ENCODE measurements at places on chromosomes 1 and 21. TPM values are rescaled to one million over a fixed set of nuclear protein-coding genes. Genes with fewer than 3 reads are reported as not detected.
A peak's percentile ranks its signal among the peaks of the same experiment; 100 is the strongest.

- H3K4me1 ChIP-seq: no peaks in the 10 kb centered on the region
- peaks cover 45% of the 10 kb centered on the region for H3K27me3 ChIP-seq
- H3K4me3 ChIP-seq: no peak overlapping the region
Observed at GRCh38 chr1:206969090-206969489, 1.2 kb downstream of the FCAMR start.

GRCh38 chr21:34158866-34159835 lies 85.8 kb downstream of the MRPS6 start:
- no peak overlapping the region for H3K27ac ChIP-seq
- no peak for DNase-seq
- H3K4me3 ChIP-seq: no peak overlapping the region
- H3K27me3 ChIP-seq: no peaks in the 10 kb centered on the region

GRCh38 chr1:232766904-232767303 lies 38.3 kb upstream of the MAP10 start:
- no peaks in the 10 kb centered on the region for H3K36me3 ChIP-seq
- no peaks in the 10 kb centered on the region for H3K27me3 ChIP-seq
- no peak overlapping the region for H3K27ac ChIP-seq
- H3K4me1 ChIP-seq: no peaks in the 10 kb centered on the region

DNA sequence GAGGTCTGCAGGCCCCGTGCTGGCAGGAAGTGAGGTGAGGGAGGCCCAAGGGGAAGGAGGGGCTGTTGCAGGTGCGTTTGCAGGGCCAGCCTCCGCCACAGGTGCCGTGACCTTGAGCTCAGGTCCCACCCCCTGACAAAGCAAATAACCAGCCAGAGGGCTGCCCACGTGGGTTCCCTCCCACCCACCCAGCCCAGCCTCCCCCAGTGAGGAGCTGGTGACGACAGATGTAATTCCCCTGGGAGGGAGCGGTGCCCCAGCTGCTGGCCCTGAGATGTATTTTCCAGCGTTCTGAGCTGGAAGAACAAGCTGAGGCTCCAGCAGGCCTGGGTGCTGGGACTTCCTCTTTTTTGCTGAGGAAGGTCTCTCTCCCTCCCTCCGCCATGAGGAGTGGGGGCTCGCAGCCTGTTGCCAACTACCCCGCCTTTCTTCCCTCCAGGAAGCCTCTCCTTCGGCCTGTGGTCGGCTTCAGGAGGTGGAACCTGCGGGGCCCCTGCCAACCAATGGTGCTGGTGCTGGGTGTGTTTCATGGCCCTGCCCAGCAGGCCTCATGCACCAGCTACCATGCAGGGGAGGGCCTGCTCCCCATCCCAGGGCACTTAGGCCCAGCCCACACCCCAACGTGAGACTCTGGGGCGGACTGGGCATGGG lies 153.2 kb downstream of the PRDM16 start:
- no peaks in the 10 kb centered on the region for H3K36me3 ChIP-seq
- H3K27ac ChIP-seq: no peak overlapping the region
- no peak for DNase-seq
- H3K27me3 ChIP-seq: peaks cover 93% of the 10 kb centered on the region

DNA sequence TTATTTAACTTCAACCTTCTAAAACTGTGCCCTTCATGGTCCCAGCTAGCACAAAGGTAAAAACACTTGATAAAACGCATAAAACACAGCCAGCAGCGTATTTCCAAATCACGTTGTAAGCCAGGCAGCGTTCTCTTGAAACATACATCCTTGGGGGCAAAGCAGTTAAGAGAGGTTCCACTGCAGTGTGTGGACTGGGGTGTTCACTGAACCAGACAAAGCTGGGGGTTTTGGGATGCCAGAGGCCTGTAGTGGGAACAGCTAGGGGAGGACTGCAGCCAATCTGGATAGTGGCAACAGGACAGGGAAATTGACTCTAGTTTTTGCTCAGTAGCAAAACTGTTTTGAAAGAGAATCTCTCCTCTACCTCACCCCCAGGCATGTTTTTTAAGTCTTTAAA lies 21.5 kb upstream of the ATP5PO start:
- H3K27me3 ChIP-seq: no peaks in the 10 kb centered on the region
- no peak overlapping the region for H3K4me3 ChIP-seq
- H3K36me3 ChIP-seq: no peaks in the 10 kb centered on the region
- peaks cover 3% of the 10 kb centered on the region for H3K4me1 ChIP-seq
- no peak overlapping the region for H3K27ac ChIP-seq

- no peaks in the 10 kb centered on the region for H3K36me3 ChIP-seq
- DNase-seq: no peak
- no peaks in the 10 kb centered on the region for H3K27me3 ChIP-seq
- no peak overlapping the region for H3K4me3 ChIP-seq
- no peak overlapping the region for H3K27ac ChIP-seq
Observed at GRCh38 chr1:187844313-187844712, 1015.6 kb downstream of the PLA2G4A start.

DNA sequence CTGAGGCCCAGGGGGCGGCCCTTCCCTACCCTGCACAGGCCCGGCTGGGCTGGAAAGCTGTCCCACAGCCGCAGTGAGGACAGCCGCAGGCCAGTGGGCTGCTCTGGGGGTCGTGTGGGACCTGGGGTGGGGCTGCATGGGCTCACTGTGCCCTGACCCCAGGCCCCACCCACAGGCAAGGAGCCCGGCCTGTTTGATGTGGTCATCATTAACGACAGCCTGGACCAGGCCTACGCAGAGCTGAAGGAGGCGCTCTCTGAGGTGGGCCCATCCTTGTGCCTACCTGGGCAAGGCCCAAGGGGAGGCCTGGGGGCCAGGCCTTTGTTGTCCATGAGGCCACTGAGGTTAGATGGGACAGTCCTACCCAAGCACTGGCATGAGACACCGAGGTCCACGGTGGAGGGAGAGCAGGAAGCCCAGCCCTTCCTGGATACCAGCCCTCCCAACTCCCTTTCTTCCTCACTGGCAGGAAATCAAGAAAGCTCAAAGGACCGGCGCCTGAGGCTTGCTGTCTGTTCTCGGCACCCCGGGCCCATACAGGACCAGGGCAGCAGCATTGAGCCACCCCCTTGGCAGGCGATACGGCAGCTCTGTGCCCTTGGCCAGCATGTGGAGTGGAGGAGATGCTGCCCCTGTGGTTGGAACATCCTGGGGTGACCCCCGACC lies 1.4 kb upstream of the GJC2 start:
- no peaks in the 10 kb centered on the region for H3K27me3 ChIP-seq
- H3K27ac ChIP-seq: no peak overlapping the region
- no peak for DNase-seq
- no peaks in the 10 kb centered on the region for H3K36me3 ChIP-seq
- H3K4me1 ChIP-seq: peaks cover 2% of the 10 kb centered on the region

DNA sequence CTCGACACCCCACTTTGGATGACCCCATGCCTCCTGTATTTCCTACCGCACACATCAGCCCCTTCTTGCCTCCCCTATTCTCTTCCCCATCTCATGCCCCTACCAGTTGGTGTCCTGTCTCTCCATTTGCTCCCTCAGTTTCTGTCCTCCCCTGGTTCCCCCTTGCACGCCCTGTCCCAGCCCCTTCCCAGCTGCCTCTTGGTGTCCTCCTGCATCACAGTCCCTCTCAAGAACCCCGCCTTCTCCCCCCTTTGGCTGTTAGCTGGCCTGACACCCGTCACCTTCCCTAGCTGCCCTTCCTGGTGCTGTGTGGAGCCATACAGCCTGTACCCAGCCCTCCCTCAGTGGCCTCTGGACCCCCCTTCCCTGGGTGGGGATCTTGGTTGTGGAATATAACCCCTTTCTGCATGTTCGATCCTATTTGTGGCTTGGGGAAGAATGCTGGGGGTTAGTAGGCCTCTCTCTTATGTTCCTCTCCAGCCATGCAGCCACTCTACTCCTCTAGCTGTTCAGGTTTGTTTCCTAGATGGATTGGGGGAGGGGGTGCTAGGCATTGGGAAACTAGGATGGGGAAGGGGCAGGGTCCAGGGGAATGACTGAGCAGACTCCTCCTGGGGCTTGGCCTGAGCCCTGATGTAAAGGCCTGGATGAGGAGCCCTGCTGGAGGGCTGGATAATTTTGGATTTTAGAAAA lies 41.4 kb upstream of the NFASC start:
- H3K4me3 ChIP-seq: no peak overlapping the region
- H3K4me1 ChIP-seq: no peaks in the 10 kb centered on the region
- H3K27me3 ChIP-seq: peaks cover 83% of the 10 kb centered on the region

GRCh38 chr1:61289232-61290098 lies 207.1 kb downstream of the NFIA start:
- no peak overlapping the region for H3K4me3 ChIP-seq
- H3K36me3 ChIP-seq: no peaks in the 10 kb centered on the region
- H3K27me3 ChIP-seq: no peaks in the 10 kb centered on the region
- DNase-seq: no peak

- no peaks in the 10 kb centered on the region for H3K27me3 ChIP-seq
- no peaks in the 10 kb centered on the region for H3K36me3 ChIP-seq
- no peaks in the 10 kb centered on the region for H3K4me1 ChIP-seq
- DNase-seq: no peak
- no peak overlapping the region for H3K4me3 ChIP-seq
Observed at GRCh38 chr1:175884369-175884768, 141.0 kb upstream of the TNR start.

- H3K27ac ChIP-seq: no peak overlapping the region
- H3K4me3 ChIP-seq: no peak overlapping the region
- no peaks in the 10 kb centered on the region for H3K36me3 ChIP-seq
- no peaks in the 10 kb centered on the region for H3K27me3 ChIP-seq
- peak; percentile 69 for DNase-seq
Observed at GRCh38 chr1:226634166-226634588, 85.6 kb downstream of the STUM start.

GRCh38 chr1:181911715-181912114 lies 149.8 kb downstream of the ZNF648 start:
- no peak for DNase-seq
- no peak overlapping the region for H3K27ac ChIP-seq
- H3K36me3 ChIP-seq: no peaks in the 10 kb centered on the region
- no peaks in the 10 kb centered on the region for H3K4me1 ChIP-seq
- no peaks in the 10 kb centered on the region for H3K27me3 ChIP-seq

- no peaks in the 10 kb centered on the region for H3K27me3 ChIP-seq
- H3K36me3 ChIP-seq: peaks cover 47% of the 10 kb centered on the region
- no peak overlapping the region for H3K27ac ChIP-seq
- no peak overlapping the region for H3K4me3 ChIP-seq
- DNase-seq: no peak
Observed at GRCh38 chr1:160282807-160283206, 2.1 kb downstream of the PEX19 start.

DNA sequence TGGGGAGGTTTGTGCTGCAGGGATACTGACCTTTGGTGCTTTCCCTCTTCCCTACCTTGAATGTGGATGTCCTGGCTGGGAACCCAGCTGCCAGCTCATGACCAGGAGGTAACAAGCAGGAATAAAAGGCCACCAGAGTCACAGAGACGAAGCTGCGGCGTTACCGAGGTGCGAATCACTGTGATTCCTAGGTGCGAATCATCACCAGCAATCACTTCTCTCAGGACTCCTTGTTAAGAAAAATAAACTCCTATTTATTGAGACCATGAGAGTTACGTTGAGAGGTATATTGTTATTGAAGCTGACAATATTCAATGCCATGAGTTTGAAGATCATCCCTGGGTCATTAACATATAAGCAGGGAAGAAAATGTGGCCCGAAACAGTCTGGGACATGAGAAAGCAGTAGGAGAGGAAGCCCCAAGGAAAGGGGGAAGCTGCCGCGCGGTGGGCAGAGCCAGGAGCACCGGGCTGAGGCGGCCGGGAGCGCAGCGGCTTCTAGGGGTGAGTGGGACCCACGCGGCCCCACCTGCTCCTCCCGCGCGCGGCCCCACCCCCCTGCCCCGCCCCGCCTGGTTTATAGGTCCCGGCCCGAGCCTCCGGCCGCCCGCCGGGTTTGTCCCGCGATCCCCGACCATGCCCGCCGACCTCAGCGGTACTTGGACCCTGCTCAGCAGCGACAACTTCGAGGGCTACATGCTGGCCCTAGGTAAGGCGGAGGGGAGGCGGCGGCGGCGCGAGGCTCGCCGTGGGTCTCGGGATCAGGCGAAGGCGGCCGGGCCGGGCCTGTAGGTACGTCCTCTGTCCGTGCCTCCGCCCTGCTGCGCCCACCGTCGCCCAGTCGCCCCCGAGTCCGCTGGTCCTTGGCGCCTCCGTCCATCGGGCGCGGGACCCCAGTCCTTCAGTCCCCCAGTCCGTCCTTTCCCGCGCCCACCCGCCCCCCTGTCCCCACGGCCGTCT lies at the start of gene RBP7:
Gene RBP7 (plus strand): TSS at position 605 of the 959 bp plus-strand sequence. CDS start 31 bp downstream, at position 636.
- no peak within 1 kb of the TSS for H3K27ac ChIP-seq
- peak within 1 kb of the TSS; percentile 39 for H3K4me3 ChIP-seq
- H3K4me1 ChIP-seq: no peaks in the 10 kb centered on the region
- H3K27me3 ChIP-seq: peaks cover 28% of the 10 kb centered on the region
- no peaks in the 10 kb centered on the region for H3K36me3 ChIP-seq

GRCh38 chr1:93615582-93616150 lies 66.0 kb downstream of the BCAR3 start:
- peaks cover 8% of the 10 kb centered on the region for H3K4me1 ChIP-seq
- H3K4me3 ChIP-seq: no peak overlapping the region
- no peak overlapping the region for H3K27ac ChIP-seq
- H3K36me3 ChIP-seq: no peaks in the 10 kb centered on the region
- DNase-seq: peak; percentile 17

DNA sequence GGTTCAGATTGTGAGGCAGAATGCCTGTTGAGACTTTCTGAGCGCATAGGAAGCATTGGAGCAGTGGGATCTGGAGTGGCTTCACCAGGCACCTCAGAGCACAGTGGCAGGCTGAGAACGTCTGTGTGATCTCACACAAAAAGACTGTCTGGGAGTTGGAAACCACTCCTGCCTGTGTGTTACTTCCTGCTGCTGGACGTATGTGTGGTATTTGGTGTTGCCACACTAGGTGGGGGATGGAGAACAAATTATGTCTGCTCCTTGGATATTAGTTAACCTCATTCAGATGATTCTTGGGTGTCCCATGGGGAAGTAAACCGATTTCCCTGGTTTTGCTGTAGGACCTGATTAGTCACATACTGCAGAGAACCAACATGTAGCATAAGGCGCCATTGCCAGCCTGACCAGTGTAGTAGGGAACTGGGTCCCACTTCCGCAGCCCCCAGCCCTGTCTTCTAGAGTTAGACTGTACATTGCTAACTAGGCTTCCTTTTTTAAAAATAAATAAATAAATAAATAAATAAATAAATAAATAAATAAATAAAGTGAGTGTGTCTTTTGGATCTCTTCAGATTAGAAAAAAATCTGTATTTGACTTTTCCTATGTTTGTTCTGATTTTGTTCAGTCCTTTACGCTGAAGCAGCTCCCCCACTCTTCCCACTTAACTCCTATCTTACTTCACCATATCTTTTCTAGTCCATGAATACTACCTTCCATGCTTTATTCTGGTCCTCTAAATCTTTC lies 26.9 kb downstream of the UCK2 start:
- no peaks in the 10 kb centered on the region for H3K36me3 ChIP-seq
- peaks cover 23% of the 10 kb centered on the region for H3K4me1 ChIP-seq
- no peak overlapping the region for H3K4me3 ChIP-seq
- H3K27me3 ChIP-seq: no peaks in the 10 kb centered on the region
- no peak overlapping the region for H3K27ac ChIP-seq

GRCh38 chr1:18341291-18342069 lies 139.2 kb upstream of the KLHDC7A start:
- peaks cover 20% of the 10 kb centered on the region for H3K4me1 ChIP-seq
- no peak overlapping the region for H3K27ac ChIP-seq
- no peak overlapping the region for H3K4me3 ChIP-seq
- no peak for DNase-seq
- no peaks in the 10 kb centered on the region for H3K27me3 ChIP-seq

Gene FMN2
- total RNA-seq: not detected

Gene GUCA2B
- total RNA-seq: not detected

Gene TTC24
- not detected for total RNA-seq

Gene ANKRD34A
- 2.2 TPM for total RNA-seq

Data from A673 (cell line).